ENCODE measurements at places on chromosomes 6 and 20.

GRCh38 chr6:145891126-145891525, 73.0 kb downstream of the SHPRH start:
- DNase-seq: peak; percentile 89

GRCh38 chr20:36992802-36993334, 41.4 kb upstream of the SAMHD1 start:
- no peak for DNase-seq

DNA sequence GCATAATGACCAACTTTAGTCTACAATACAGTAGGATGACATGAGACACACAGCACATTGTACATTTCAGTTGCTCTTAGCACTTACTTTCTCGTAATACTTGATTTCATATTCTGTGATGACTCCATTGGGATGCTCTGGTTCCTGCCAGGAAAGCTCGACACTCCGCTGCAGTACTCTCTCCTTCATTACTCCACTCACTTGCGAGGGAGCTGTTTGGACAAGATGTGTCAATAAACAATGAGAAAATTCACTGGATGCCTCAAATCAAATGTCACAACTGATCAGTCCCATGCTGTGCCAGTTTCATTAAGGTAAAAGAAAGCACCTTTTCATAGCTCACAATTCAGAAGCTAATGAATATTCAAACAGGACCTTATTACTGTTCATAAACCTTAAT, 147.1 kb downstream of the EPHA7 start:
- no peak for DNase-seq

GRCh38 chr6:161721511-161721910, 447.6 kb upstream of the AGPAT4 start:
- no peak for DNase-seq

DNA sequence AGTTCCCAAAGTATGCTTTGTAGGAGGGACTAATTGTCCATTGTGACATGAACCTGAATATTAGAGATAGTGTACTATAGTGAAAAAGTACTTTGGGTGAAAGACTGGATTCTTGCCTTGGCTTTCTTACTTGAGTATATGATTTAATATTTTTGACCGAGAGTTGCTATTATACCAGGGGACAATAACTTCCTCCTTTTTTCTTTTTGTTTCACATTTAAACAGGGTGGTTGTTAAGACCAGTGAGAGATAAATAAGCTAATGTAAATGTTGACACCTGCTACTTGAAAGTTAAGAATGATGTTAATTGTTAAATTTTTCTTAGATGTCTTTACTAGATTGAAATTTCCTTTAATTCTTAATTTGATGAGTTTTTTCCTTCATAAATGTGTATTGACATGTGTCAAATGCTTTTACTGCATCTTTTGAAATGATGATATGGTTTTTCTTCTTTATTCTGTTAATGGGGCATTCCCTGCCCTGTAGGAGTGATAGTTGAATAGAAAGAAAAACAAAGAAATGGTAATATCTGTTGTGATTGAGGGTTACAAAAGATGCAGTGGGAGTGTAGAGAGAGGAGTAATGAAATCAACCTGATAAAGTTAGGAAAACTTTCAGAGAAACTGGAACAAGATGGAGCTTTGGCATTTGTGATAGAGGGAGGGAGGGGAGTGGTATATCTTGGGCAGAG, 48.4 kb downstream of the ZFAND3 start:
- no peak for DNase-seq

- DNase-seq: no peak
Observed at GRCh38 chr6:147503587-147503986, 4.9 kb upstream of the SAMD5 start.

GRCh38 chr20:15359056-15359455, 1021.6 kb upstream of the FLRT3 start:
- no peak for DNase-seq

DNA sequence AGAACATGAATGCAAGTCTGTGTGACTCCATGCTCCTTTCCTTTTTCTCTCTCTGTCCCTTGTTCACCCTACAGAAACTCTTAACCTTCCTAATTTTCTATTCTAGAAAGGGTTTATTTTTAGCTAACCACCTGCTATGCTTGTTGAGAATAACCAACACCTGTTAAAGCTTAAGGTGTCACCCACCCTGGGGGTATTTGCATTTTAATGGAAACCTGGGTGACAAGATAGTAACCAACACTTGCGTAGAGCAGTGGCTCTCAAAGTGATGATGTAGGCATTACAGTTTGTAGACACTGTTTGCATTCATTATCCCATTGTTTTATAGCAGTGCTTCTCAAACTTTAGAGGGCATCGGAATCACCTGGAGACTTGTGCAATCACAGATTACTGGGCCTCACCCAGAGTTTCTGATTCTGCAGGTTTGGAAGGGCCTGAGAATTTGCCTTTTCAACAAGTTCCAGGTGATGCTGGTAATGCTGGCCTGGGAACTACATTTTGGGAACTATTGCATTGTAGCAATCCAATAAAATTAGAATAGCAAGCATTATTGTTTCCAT, 114.4 kb upstream of the ARMC2 start:
- no peak for DNase-seq

DNA sequence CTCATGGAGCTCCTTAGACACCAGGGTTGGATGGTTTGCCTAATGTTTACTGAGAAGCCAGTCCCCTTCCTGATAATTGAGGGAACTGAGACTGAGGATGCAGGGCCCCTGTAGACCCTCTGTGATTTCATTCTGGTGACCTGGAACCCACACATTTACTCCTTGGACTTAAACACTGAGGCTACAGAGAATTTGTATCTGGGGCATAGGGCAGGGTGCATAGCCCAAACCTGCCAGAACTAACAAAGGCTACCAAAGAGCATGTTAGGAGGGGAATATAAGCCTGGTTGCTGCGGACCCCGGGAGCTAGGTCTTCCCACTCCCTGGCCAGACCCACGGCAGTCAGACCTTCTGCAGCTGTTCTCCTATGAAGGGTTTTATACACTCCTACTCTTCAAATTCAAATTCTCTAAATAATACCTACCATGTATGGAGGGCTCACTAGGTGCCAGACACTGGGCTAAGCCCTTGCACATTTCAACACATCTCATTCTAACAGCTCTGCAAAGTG, 19.7 kb downstream of the DAAM2 start:
- DNase-seq: no peak

GRCh38 chr20:14550655-14551054, 213.2 kb upstream of the FLRT3 start:
- no peak for DNase-seq

GRCh38 chr6:13664703-13665352, 46.8 kb downstream of the RANBP9 start:
- DNase-seq: no peak

GRCh38 chr6:125519367-125519766, 217.6 kb upstream of the HDDC2 start:
- DNase-seq: no peak

DNA sequence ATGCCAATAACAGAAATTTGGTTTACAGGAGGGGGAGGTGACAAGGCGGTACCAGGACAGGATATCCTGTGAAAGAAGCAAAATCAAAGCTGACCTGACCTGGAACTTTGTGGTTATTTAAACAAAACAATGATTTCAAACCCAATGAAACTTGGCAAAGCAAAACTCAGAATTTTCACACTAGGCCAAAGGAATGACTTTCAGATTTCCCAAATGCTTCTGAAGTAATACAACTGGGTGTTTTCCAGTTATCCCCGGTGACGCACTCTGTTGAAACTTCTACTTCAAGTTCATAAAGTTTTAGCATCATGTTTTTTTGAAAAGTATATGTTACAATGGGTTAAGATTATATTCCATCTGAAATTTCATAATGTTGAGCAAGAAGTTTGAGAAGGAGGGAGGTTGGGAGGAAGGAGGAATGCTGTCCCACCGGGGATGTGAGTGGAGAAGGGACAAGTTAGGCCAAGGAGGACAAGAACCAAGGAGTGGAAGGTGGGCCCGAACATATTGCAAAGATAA, 78.1 kb upstream of the TRAF3IP2 start:
- DNase-seq: peak; percentile 45

DNA sequence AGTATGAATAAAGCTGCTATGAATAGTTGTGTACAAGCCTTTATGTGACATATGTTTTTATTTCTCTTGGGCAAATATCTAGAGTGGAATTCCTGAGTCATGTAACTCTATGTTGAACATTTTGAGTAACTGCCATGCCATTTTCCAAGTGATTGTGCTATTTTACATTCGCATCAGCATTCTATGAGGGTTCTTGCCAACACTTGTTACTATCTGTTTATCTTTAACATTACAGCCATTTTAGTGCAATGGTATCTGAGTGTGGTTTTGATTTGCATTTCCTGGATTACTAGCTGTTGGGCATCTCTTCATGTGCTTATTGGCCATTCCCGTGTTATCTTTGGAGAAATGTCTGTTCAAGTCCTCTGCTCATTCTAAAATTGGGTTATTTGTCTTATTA, 19.1 kb downstream of the MYT1 start:
- no peak for DNase-seq

DNA sequence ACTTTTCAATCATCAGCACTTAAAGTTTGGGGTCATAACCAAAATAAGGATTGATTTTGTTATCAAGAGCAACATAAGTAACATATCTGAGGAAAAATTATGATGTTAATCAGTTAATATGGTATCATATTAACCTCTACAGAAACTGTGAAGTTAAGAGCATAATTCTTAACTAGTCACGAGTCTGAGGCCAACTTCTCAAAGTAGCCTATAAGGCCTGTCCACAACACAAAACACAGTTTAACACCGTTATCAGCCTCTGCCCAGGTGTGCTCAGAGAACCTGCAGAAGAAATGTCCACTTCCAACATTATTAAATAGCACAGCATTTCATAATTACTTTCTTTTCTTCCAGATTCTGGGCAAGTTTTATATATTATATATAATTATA, 1.1 kb downstream of the STX7 start:
- no peak for DNase-seq

DNA sequence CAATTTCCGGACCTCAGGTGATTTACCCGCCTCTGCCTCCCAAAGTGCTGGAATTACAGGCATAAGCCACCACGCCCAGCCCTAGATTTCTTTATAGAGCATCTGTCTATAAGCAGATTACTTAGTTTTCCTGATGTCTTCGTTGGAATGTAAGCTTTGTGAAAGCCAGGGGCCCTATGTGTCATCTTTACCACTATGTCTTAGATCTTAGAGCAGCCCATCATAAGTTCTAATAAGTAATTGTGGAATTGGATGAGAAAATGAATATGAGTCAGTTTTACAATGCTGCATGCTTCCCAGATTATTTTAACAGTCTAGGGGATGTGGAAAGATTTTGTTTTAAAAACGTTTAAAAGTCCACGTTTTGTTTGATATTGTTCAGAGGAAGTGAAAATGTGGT, 9.1 kb upstream of the ZBTB2 start:
- peak; percentile 29 for DNase-seq

- DNase-seq: no peak
Observed at GRCh38 chr6:13045676-13046075, 282.7 kb downstream of the TBC1D7 start.

- no peak for DNase-seq
Observed at GRCh38 chr6:98669371-98669770, 165.0 kb upstream of the POU3F2 start.

DNA sequence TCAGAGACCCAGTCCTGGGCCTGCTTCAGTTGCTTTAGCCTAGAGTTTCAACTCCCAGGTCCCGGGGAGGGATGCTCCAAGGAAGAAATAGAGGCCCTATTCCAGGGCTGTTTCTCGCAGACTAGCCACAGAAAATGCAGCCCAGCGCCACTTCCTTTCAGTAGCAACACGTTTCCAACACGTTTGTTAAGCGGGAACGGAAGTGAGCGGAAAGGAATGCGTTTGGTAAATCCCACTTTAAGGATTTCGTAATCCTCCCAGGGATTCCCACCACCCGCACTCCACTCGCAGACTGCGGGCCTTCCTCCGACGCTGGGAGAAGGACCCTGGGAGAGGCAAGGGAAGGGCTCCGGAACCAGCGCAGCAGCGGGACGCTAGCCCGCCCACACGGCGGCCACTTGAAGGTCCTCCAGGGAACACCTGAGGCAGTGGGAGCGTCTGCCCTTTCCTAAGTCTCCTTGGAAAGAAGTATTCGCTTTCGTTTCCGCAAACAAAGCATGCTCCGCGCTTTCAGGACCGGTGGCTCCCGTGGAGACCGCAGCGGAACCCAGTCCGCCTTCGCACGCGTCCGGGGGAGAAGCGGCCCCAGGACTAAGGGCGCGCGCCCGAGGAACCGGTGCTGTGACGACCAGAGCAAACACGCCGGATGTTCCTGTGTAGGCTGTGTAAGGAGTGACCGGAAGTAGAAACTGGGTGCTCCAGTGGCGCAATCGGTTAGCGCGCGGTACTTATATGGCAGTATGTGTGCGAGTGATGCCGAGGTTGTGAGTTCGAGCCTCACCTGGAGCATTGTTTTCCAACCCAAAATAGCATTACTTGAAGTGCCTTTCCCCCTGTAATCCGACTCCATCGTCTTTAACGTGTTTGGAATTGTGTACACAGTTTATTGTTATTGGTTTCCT, 227.6 kb upstream of the PRSS16 start:
- DNase-seq: peak; percentile 59

DNA sequence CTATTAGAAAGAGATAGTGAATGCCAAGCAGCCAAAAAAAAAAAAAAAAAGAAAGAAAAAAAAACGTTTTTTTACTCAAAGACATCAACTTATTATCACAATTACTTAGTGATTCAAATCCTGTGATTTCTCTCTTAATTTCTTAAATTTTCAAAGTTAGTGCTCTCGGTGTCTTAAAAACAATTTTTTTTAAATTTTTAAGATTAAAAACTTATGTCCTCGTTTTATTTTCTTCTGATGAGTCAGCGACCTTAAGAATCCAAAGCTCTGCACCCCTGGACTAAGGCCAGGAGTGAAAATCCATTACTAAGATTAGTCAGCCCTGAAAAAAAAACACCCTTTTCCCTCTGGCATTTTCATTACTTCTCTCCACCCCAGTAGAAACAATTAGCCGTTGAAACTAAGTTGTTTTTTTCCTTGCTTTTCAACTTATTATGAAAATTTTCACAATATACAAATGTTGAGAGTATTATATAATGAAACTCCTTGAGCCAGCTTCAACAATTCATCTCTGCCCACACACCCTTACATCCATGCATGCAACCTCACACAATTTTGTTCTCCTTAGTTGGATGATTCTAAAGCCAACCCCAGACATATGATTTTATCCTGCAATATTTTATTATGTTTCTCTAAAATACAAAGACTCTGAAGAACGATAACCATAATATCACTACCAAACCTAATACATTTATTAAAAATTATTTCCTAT, 85.6 kb upstream of the CARMIL1 start:
- peak; percentile 83 for DNase-seq

DNA sequence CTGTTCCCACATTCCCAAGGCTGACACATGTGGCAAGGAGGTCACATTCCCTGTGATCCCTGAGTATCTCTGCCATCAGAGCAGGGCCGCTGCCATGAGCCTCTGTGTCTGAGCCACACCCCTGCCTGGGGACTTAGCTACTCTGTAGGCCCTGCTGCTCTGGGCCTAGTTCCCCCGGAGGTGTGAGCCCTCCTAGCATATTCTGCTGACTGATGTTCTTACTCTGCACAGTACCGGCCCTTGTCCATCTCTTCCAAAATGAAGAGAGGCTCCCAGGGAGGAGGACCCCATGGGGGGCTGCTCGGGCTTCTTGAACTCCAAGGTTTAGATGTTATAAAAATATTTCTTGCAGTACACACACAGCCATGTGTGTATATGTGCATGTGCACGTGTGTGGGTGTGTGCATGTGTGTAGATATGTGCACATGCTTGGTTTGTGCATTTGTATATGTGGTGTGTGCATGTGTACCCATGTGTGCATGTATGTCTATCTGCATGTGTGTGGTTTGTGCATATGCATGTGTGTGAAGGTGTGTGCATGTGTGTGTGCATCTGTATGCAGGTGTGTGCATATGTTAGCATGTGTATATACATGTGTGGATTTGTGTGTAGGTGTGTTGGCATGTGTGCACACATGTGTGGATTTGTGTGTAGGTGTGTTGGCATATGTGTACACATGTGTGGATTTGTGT, 101.2 kb downstream of the ERMARD start:
- DNase-seq: no peak
